Iris pigment epithelial cell (primary cell): ENCODE measurements at places on chromosomes 2 and 18.

GRCh38 chr2:191333911-191334357 lies 88.7 kb downstream of the MYO1B start:
- DNase-seq, result peak; percentile 90

DNA sequence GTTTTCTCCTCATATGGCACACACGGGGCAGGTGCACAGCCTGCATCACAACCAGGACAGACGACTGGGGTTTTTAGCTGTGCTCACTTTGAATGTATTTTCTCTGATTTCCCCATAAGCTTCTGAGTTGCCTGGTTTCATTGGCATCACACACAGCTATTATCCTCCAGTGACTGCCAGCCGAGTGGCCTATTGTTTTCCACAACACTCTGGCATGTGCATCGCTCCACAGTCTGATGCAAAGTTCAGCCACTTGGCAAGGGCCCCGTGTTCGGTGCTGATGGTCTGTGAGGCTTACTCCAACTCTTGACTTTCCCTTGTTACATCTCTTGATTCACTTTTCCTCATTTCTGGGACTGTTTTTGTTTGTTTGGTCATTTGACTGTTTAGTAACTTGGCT lies 593.1 kb downstream of the CBLN2 start:
- DNase-seq, result no peak

DNA sequence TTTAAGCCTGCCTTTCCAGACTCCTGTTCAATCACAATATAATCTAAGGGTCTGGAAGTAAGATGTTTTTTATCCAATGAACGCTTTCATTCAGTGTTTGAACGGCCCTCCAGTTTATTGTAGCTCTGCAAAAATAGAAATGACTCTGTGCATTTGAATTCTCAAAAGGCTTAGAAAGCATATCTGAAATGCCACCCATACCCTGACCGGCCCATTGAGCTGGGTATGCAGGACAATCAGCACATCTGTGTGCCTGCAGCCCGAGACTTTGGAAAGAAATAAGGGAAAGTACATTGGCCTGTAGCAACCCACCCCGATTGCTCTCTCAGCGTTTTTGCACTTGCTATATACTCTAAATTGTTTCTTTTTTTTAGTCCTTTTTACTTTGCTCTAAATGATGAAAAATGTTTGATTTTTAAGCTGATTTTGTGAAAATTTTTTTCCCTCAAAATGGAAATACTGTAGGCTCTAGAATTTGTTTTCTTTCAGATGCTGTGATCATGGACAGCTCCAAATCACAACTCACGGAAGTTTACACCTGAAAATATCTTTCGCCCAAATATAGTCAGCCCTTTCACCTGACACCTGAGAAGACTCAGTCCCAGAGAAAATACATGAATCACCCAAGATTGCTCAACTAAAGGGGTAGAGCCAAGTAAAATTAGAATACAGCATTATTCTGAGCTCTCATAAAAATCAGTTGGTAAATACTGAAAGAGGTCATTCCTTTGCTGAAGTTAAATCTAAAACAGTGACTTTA lies 194.5 kb upstream of the SIX3 start:
- DNase-seq, result no peak

DNA sequence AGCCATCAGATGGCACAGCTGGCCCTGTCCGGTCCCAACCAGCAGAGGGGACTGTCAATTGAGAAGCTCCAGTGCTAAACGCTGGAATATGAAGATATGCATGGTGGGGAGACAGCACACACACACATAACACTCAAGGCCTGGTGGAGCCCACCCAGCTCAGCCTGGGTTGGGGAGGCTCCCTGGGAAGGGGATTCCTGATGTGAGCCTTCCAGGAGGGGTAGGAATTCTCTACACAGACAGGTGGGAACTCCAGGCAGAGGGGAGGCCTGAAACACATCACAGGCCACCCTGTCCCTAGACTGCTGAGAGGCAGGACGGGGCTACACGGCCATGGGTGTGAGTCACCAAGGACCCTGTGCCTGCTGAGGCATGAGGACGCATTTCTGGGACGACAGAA lies 49.4 kb upstream of the SH3RF3 start:
- DNase-seq, result no peak

DNA sequence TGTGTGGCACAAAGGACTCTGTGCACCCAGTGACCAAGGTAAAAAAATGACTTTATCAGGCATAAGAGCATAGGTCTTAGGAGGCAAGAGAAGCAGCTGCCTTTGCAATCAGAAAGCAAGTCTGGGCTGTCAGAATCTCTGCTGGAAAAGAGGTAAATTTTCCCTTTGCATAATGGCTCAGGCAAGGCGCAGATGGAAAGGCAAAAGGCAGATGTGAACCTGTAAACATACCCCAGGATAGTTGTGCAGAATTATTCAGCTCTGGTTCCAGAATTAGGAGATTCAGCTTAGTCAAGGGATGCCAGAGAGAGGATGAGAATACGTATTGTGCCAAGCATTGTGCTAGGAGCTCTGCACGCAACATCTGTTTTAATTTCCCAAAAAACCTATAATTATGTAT lies 258.7 kb downstream of the CLIP4 start:
- no peak for DNase-seq

- no peak for DNase-seq
These were observed 225.1 kb downstream of the TFCP2L1 start for GRCh38 chr2:121059651-121060649.

DNA sequence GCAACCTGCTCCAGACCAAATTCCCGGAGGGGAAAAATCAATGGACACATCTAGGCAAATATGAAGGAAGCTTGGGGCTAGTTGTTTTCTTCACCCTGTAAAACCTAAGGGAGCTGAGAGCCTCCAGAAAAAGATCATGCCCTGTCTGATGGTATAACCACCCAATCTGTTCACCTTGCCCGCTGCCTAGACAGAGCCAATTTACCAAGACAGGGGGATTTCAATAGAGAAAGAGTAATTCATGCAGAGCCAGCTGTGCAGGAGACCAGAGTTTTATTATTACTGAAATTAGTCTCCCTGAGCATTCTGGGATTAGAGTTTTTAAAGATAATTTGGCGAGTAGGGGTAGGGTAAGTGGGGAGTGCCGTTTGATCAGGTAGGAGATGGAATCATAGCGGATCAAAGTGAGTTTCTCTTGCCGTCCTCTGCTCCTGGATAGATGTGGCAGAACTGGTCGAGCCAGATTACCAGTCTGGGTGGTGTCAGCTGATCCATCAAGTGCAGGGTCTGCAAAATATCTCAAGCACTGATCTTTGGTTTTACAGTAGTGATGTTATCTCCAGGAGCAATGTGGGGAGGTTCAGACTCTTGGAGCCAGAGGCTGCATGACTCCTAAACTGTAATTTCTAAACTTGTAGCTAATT lies 35.1 kb upstream of the B4GALT6 start:
- no peak for DNase-seq

GRCh38 chr2:61660511-61661388 lies 122.6 kb upstream of the XPO1 start:
- DNase-seq, result no peak

DNA sequence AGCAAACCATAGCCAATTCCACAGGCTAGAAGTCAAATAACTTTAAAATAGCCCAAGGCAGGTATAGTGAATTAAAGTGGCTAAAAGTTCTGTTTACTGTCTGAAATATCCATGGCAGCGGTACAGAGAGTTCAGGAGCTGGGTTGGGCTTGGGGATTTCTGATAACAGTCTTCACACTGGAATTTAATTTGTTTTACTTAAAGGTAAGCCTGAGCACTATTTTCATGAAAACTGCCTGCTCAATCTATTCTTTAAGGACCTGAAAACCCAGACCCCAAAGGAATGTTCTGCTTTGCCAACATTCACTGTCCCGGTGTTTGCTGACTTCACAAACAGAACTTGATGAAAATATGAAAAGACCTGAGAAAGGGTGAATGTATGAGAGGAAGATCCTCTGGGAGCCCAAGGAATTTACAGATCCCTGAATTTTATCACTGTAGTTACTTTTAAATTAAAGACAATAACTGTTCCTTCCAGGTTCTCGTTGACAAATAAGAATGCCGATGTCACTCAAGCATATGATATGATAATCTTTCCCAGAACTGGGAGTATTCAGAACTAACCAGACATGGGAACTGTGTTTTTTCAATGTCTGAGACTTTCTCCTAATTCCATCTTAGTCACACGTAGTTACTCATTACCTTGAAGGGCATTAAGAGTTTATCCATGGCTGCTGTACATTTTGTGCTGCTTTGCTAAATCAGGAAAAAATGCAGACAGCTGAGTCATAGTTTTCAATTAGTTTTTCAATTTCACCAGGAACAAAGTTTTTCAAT lies 28.3 kb upstream of the ITGB6 start:
- DNase-seq, result peak; percentile 97

- DNase-seq, result no peak
These were observed 107.3 kb upstream of the IL1R2 start for GRCh38 chr2:101884423-101884822.

- no peak for DNase-seq
These were observed 146.9 kb downstream of the TDRD15 start for GRCh38 chr2:21270708-21271122.
